Activated T-helper 17 cell treated with anti-CD3 and anti-CD28 coated beads, Interleukin-2, amount 50 U/mL, for 72 hours (primary cell): ENCODE measurements at places on chromosomes 16 and 17.
A peak's percentile ranks its signal among the peaks of the same experiment; 100 is the strongest.

DNA sequence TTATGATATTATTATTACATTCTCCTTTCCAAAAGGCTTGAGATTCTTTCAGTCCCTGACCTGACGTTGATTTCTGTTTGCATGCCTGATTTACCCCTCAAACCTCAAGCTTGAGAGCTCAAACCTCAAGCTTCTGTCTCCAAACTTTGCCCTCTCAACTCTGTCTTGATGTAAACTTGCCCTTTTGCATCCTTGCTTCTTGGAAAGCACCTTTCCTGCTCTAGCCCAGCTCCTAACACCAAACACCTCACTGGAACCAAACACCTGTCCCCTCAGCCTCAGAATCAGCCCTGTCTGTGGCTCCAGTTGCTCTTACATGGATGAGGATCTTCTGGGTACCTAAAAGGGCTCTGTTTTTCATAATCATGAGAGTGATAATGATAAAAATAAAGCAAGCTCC, 109.2 kb downstream of the GP2 start:
- ATAC-seq: no peak

- peak; percentile 42 for ATAC-seq
Measured at GRCh38 chr17:31061678-31062077, 33.1 kb upstream of the NF1 start.

- no peak for ATAC-seq
Measured at GRCh38 chr16:51553910-51554309, 402.8 kb upstream of the SALL1 start.

- peak; percentile 44 for ATAC-seq
Measured at GRCh38 chr16:21301168-21301894, 23.2 kb upstream of the CRYM start.

DNA sequence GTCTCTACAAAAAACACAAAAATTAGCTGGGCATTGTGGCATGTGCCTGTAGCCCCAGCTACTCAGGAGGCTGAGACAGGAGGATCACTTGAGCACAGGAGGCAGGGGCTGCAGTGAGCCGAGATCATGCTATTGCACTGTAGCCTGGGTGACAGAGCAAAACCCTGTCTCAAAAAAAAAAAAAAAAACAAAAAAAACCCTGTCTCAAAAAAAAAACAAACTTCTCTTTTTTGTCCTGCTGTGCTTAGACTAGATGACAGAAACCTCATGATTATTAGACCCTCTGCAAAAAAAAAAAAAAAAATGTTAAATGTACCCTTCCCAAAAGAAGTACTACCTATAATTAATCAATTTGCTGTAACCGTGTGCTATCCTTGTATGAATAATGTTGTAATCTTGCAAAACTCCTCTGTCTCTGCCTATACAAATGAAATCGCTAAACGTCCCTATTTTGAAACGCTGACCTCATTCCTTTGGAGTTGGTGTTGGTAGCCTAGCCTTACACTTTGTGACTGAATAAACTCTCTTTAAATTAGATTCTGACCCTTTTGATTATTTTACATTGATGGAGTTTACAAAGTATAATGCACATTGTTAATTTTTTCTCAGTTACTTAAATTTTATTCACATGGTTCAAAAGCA, 13.6 kb upstream of the DHRS7B start:
- ATAC-seq: no peak
